ENCODE measurements at places on chromosomes 11 and 22.

- DNase-seq, result no peak
Measured at GRCh38 chr11:12215181-12215593, 104.8 kb downstream of the MICAL2 start.

GRCh38 chr11:91850533-91851275 is 373.9 kb upstream of the FAT3 start:
- DNase-seq, result no peak

- no peak for DNase-seq
Measured at GRCh38 chr11:12809864-12810567, 135.8 kb downstream of the TEAD1 start.

DNA sequence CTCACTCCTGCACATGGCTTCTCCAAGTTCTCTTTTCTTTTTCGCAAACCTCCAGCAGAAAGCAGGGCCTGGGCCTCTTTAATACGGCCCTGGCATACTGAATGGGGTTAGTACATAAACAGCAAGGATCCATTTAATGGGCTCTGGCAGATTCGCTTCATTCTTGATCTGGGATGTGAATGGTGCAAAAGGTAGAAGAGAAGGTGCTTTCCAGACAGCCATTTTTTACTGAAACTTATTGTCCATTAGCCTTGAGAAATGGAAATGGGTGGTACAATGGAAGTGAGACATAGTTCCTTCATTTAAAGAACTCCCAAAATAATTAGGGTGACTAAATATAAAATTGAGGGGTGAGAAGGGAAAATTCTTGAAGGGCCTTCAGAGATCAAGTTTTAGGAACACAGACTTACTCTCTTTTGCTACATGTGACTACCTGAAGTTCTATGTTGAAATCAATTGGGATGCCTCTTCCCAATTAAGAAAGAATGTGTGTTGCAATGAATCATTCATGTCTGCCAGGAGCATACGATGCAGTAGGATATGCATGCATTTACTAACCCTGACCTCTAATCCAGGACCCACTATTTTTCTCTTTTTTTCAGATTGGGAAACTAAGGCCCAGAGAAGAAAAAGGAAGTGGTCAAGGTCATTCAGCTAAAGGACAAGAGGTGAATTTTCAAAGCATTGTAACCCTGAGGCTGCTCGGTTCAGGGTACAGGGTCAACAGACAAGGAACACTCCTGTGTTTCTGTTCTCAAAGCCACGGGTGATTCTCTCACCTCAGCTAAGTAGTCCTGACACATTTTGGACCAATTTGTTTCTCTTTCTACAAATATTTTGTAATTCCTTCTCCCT is 144.1 kb downstream of the BBOX1 start:
- DNase-seq, result no peak

DNA sequence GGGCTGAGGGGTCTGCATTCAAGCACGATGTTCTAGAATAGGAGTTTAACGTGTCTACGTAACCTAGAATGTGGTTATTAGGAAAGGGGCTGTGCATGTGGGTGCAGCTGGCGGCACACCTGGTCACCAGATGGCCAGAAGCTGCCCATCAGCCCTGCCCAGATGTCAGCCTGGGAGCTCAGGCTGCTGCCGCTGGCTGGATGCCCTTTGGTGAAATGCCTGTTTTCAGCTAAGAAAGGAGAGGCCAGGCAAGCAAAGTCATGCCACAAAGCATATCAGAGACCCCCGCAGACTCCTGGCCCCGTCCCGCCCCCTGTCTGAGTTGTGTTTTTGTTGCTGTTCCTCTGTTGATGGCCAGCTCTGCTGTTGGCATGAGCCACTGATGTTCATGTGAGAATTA is 11.3 kb upstream of the ADORA2A start:
- no peak for DNase-seq

GRCh38 chr22:29882716-29883044 is 294 bp upstream of the MTMR3 start:
- no peak for DNase-seq

- DNase-seq, result no peak
Measured at GRCh38 chr11:34308913-34309585, 48.8 kb downstream of the ABTB2 start.

GRCh38 chr11:95501761-95502266 is 270.8 kb upstream of the SESN3 start:
- no peak for DNase-seq

DNA sequence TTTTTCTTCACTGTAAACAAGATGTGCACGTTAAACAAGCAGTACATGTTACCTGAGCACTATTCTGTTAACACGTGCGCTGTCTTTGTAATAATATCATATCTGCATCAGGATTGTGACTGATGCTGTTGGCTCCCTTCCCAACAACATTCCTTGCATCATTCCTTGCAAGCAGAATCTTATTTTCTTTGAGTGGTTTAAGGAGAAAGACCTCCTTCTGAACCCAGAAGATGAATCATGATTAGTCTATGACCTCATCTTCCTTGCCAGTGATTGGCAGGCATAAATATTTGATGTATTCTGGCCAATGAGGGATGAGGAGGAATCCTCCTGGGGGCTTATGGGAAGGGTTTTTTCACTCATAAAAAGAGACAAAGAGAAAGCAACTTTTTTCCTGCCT is 46.2 kb downstream of the C11orf71 start:
- no peak for DNase-seq

DNA sequence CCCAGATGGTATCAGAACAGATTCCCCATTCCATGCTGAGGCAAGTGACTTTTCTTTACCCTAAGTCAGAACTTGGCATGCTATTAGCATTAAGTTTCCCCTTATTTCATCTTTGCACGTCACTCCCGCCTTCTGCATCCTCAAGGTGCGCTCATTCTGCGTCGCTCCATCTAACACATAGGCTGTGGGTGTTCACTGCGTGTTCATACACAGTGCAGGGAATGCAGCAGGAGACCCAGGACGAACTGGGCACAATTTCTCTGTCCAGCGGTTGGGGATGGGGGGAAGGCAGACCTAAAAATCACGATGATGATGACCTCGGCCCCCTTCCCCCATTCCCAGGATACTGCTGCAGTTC is 19.7 kb upstream of the ACR start:
- DNase-seq, result no peak

Data from T-helper 9 cell (primary cell).